ENCODE measurements at places on chromosomes 11 and 22. TPM values are rescaled to one million over a fixed set of nuclear protein-coding genes. Genes with fewer than 3 reads are reported as not detected.

DNA sequence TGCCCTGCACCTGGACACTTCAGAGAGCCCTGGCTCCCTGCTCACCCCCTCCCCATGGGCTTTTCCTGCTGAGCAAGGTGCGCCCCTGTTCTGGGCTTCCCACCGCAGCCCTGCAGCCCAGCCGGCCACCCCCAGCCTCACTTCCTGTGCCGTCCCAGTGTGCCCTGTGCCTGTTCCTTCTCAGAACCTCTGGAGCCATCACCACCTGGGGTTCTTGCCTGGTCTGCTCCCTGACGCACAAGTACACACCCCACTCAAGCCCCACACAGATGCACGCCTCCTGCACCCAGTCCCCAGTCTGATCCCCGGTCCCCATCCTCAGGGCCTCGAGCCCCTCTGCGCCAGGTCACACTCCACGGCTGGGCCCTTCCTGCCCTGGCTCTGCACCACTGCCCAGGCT lies 23.9 kb upstream of the DGCR8 start:
- H3K4me3 ChIP-seq = no peak overlapping the region
- H3K27me3 ChIP-seq = no peaks in the 10 kb centered on the region
- no peak for DNase-seq
- no peaks in the 10 kb centered on the region for H3K4me1 ChIP-seq
- H3K36me3 ChIP-seq = peaks cover 91% of the 10 kb centered on the region

GRCh38 chr22:35783943-35784614 lies 66.4 kb downstream of the APOL5 start:
- H3K27ac ChIP-seq = no peak overlapping the region
- DNase-seq = no peak
- H3K4me1 ChIP-seq = no peaks in the 10 kb centered on the region
- no peaks in the 10 kb centered on the region for H3K36me3 ChIP-seq
- H3K4me3 ChIP-seq = no peak overlapping the region
- H3K27me3 ChIP-seq = no peaks in the 10 kb centered on the region

DNA sequence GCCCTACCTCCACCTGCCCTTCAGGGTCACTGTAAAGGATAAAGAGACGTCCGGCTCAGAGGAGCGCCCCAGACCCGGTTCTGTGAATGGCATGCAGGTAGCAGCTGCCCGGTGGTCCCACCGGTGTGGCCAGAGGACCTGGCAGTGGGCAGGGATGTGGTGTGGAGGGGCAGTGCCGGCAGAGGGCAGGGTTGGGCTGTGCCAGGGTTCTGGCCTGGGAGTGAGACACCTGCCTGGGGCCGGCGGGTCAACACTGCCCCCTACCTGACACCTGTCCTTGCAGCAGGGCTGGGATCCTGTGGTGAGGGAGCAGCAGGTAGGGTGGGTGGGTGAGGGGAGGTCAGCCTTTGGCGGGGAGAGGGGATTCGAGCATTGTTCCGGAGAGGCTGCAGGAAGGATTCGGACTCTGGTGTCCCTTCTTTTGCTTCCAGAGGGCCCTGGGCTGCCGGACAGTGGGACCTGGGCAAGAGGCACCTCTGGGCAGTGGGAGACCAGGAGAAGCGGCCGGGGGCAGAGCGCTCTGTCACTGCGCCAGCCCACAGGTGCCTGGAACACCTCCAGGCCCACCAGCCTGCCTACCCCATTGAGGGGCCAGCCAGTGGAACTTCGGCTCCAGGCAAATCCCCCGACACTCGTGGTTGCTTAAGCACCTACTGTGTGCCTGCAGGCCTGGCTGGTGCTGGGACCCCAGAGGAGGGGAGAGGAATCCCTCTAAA lies 1.6 kb upstream of the PHLDA2 start:
- H3K4me1 ChIP-seq = peaks cover 41% of the 10 kb centered on the region
- peak overlapping the region; percentile 84 for H3K27ac ChIP-seq
- H3K4me3 ChIP-seq = peak overlapping the region; percentile 52
- peaks cover 53% of the 10 kb centered on the region for H3K27me3 ChIP-seq

DNA sequence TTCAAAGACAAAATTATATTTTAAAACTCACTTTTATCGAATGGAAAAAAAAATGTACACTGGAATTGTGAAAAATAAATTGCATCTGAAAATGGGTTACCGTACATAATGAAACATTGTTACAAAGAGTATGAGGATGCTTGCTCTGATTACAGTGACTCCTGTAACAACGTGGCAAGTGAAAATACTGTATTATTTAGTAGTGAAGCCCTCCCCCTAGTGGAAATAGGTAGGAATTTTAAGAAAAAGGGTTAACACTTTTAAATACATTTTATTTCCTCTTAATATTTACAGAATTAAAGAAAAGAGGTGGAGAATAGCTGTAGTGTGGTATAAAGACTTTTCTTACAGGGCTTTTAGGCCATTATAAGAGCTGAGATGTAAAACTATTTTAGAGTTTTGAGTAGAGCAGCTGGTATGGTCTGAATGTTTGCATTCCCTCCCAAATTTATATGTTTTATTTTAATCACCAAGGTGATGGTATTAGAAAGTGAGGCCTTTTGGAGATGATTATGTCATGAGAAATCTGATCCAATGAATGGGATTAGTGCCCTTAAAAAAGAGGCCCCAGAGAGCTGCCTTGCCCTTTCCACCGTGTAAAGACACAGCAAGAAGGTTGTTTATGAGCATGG lies 25.2 kb downstream of the FAM76B start:
- H3K27ac ChIP-seq = no peak overlapping the region
- H3K27me3 ChIP-seq = no peaks in the 10 kb centered on the region
- no peaks in the 10 kb centered on the region for H3K4me1 ChIP-seq
- no peak overlapping the region for H3K4me3 ChIP-seq
- peaks cover 14% of the 10 kb centered on the region for H3K36me3 ChIP-seq
- peak; percentile 80 for DNase-seq

- peak overlapping the region; percentile 31 for H3K4me3 ChIP-seq
- H3K4me1 ChIP-seq = no peaks in the 10 kb centered on the region
- no peak overlapping the region for H3K27ac ChIP-seq
- no peak for DNase-seq
Observed at GRCh38 chr22:47089796-47090460, 327.5 kb downstream of the TBC1D22A start.

DNA sequence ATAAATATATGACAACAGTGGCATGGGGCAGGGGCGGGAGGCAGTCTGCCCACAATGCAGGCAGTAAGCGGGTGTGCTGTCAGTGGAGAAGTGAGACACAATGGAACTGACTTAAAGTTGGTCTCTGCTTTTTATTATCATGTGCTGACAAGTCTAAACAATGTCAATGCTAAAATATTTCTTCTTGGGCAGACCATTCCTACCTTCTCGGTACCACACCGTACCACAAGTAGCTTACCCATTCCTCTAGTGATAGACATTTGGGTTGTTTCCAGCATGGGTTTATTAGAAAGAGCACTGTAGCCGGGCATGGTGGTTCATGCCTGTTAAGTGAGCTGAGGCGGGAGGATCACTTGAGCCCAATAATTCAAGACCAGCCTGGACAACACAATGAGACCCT lies 2.6 kb upstream of the CHADL start:
- H3K27me3 ChIP-seq = no peaks in the 10 kb centered on the region
- H3K36me3 ChIP-seq = peaks cover 43% of the 10 kb centered on the region
- peaks cover 6% of the 10 kb centered on the region for H3K4me1 ChIP-seq
- no peak overlapping the region for H3K27ac ChIP-seq
- DNase-seq = no peak
- H3K4me3 ChIP-seq = no peak overlapping the region

DNA sequence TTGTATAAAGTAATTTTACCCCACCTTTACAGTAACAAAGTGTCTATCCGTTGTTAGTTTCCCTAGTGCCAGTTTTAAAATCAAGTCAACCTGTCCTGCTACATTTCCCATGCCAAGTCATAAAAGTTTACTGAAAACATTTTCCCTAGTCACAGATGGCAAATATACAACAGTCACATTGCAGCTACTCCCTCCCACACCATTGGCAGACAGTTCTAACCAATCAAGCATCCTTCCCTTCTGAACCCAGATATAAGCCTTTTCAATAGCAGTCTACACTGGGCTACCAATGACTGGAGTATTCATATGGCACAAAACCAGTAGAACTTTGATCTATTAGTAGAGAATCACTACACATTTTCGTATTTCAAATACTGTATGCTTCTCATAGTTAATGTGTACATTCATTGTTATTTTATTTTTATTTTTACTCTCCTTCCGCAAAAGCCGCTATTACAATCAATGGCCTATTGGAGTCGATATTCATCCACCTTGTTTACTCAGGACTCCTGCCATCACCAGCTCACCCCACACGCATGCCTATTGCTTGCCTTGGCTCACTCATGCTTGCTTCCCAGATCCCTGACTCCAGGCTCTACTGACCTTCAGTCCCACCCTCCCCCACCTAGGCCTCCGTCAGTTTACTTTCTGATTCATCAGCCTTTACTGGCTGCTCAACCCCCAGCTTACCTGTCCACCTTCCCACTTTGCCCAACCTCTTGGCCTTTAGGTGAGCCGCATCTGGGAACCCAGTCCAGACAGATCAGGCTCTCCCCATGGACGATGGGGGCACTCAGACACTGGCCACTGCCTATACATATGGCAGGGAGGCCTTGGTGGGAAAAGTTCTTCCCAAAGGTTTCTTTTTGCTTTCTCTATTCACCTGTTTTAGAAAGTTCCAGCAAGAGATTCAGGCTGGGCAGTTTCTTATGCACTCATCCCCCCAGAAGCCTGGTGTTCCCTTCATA lies 408.4 kb downstream of the SOX6 start:
- no peaks in the 10 kb centered on the region for H3K27me3 ChIP-seq
- H3K27ac ChIP-seq = no peak overlapping the region
- no peaks in the 10 kb centered on the region for H3K4me1 ChIP-seq
- no peak for DNase-seq
- H3K4me3 ChIP-seq = no peak overlapping the region

DNA sequence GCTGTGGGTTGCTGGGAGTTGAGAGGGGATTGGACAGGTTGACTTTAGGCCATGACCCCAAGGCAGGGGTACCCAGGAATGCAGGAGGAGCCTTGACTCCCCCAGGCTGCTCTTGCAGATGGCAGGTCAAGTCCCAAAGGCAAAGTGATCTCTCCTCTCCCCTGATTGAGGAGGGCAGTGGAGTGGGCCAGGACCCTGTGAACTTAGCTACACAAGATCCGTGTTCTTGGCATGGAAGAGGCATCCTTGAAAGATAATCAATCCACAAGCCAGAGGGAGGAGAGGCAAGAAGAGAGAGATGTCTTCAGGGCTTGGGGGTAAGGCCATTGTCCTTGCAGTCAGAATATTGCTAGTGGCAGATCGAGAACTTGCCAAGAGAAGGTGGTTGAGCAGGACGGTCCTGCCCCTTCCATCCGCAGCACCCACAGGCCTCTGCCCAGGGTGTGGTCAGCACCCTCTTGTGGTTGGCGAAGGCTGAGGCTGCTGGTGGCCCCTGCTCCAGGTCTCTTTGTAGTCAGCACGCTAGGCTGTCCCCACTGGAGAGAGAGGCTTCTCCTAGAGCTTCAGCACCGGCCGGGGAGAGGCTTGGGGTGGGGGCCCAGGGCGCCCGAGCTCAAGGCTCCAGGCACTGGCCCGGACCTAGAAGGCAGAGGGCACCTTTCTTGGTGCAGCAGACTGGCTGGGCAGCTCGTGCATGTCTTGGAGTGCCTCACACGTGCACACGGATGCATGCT lies 45.4 kb downstream of the KCNC1 start:
- H3K27me3 ChIP-seq = no peaks in the 10 kb centered on the region
- no peak overlapping the region for H3K4me3 ChIP-seq
- no peak for DNase-seq

DNA sequence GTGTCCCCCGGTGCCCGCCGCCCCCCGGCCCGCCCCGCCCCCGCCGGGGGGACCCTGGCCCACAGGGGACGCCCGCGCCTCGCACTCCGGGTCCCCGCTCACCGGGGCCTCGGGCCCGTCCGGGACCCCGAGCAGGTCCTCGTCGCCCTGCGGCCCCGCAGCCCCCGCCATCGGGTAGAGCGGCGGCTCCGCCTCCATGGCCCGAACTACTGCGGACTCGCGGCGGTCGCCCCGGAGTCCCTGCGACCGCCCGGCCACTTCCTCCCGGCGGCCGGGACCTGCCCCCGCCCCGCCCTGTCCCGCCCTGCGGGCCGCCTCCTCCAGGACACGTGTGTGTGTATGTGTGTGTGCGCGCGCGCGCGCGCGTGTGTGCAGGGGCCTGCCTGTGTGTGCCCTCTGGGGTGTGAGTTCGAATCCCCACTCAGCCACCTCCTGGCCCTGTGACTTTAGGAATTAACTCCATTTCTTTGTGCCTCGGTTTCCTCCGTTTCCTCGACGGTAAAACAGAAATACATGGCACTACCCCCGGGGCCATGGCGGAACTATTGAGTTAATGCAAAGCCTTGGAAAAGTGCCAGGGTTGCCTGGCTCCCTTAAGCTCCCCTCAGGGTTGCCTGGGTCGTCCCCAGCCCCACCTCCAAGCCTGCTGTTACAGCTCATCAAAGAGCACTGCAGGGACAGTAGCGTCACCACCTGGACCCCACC lies at the start of gene UNC93B1:
Gene UNC93B1 (minus strand): TSS at position 252 of the 705 bp plus-strand sequence. CDS start 54 bp downstream, at position 198.
- peak; percentile 93 for DNase-seq
- peak within 1 kb of the TSS; percentile 87 for H3K27ac ChIP-seq
- H3K4me1 ChIP-seq = peaks cover 51% of the 10 kb centered on the region
- H3K27me3 ChIP-seq = no peaks in the 10 kb centered on the region
- peak within 1 kb of the TSS; percentile 68 for H3K4me3 ChIP-seq

GRCh38 chr22:50025993-50026392 lies 13.4 kb upstream of the IL17REL start:
- DNase-seq = no peak
- no peak overlapping the region for H3K4me3 ChIP-seq
- peaks cover 25% of the 10 kb centered on the region for H3K4me1 ChIP-seq
- H3K27ac ChIP-seq = no peak overlapping the region

GRCh38 chr11:84824624-84825023 lies 802.5 kb downstream of the DLG2 start:
- H3K36me3 ChIP-seq = no peaks in the 10 kb centered on the region
- H3K27me3 ChIP-seq = no peaks in the 10 kb centered on the region
- H3K4me1 ChIP-seq = no peaks in the 10 kb centered on the region
- DNase-seq = no peak
- H3K4me3 ChIP-seq = no peak overlapping the region
- no peak overlapping the region for H3K27ac ChIP-seq

- peak; percentile 57 for DNase-seq
- no peak overlapping the region for H3K27ac ChIP-seq
- no peaks in the 10 kb centered on the region for H3K27me3 ChIP-seq
- no peak overlapping the region for H3K4me3 ChIP-seq
- H3K36me3 ChIP-seq = no peaks in the 10 kb centered on the region
- no peaks in the 10 kb centered on the region for H3K4me1 ChIP-seq
Observed at GRCh38 chr11:18650859-18651557, 16.9 kb upstream of the SPTY2D1 start.

DNA sequence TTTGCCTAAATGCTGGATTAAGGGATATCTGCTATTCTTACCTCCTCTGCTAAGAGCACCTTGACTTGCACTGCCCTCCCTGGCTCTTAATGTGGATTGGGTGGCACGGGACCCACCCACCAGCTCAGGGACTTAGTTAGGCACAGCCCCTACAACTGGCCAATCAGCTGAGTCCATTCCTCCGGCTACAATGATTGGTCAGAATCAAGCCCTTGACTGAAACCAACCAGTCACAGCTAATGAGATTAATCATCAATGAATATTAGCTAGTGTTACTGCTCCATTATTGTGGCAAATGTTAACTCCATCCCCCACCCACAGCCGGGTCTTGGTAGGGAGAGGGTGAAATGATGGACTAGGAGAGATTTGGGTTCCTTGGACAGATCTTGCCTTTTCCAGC lies 328.0 kb downstream of the MN1 start:
- H3K4me1 ChIP-seq = no peaks in the 10 kb centered on the region
- H3K36me3 ChIP-seq = no peaks in the 10 kb centered on the region
- no peak overlapping the region for H3K4me3 ChIP-seq
- no peak for DNase-seq
- H3K27ac ChIP-seq = no peak overlapping the region

OR5A1 gene
- not detected for total RNA-seq

PAX6 gene
- 0.45 TPM for total RNA-seq

TRIM66 gene
- total RNA-seq = 4.5 TPM

MMP12 gene
- not detected for total RNA-seq

GLYATL1 gene
- total RNA-seq = not detected

SDF2L1 gene
- 101 TPM for total RNA-seq

KRTAP5-10 gene
- total RNA-seq = not detected

IRAG1 gene
- 24.6 TPM for total RNA-seq

Data from stomach (tissue), 19 donors.